ENCODE measurements at places on chromosomes 11 and 22.
A peak's percentile ranks its signal among the peaks of the same experiment; 100 is the strongest.

DNA sequence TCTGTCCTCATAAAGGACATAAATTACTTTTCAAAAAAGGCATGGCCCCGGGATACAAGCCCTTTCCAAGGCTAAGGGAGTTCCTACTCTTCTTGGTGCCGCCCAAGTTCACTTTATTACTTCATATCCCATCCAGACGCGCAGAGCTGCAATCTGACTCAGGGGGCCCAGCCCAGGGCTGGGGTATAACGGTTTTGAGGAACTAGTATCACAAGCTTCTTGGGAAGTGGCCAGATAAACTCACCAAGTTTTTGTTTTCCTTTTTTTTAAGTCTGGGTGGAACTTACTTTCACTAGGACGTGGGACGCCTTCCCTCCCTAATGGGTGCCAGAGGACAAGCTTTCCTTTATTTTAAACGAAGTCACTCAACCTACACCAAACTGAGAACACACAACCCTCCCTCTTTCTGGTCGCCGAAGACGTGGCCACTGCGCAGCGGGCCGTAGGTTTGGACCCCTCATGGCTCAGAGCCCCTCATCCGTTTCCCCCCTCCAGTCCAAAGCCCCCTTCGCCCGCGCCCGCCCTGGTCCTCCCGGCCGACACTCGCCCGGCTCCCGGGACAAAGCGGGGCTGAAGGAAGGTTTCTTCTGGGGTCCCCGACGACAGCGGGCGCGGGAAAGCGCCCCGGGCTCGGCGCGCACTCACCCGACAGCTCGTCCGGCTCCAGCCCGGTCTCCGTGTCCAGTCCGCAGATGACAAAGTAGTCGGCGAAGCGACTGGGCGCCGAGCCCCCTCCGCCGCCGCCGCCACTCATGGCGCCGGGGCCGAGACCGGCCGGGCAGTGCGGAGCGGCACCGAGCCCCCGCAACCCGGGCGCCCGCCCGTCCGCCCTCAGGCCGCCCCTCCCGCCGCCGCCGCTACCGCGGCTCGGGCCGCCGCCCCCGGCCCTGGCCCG is 587 bp downstream of the DENND5A start:
- DNase-seq, result peak; percentile 78

DNA sequence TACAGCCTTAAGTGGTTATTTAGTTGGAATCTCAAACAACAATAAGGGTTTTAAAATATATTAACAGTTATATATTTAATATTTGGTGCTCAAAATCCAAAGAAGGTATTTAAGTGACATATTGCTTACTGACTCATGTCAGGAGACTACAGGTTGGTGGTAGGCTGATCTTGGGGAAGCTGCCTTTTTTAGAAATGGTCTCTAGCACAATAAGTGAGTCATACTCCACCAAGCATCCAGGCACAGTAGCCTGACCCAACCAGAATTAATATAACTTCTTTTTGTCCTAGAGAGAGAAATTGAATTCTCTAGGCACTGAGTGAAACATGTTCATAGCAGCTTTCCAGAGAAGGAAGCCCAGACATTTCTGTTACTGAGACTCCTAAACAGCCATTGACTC is 868.5 kb upstream of the TENM4 start:
- no peak for DNase-seq

DNA sequence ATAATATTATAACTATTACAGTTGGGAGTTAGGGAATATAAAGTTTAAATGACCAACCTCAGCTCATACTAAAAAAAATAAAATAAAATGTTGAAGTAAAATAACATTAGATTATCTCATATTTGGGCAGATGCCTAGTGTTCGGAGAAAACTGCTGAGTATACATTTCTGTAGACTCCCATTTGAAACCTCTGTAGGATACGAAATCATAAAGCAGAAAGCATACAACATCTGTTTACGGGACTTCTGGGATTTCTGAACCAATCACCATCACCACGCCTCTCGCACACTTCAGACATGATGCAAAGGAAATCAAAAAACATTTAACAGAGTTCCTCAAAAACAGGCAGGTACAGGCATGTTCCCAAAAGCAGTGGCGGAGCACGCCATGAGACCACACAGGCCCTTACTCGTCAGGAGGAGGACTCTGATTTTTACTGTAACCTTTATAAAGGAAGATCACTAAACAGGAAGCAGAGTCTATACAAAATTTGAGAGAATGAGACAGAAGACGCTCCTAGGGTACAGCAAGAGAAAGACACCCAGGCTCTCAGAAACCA is 8.6 kb downstream of the ZNF195 start:
- DNase-seq, result no peak

DNA sequence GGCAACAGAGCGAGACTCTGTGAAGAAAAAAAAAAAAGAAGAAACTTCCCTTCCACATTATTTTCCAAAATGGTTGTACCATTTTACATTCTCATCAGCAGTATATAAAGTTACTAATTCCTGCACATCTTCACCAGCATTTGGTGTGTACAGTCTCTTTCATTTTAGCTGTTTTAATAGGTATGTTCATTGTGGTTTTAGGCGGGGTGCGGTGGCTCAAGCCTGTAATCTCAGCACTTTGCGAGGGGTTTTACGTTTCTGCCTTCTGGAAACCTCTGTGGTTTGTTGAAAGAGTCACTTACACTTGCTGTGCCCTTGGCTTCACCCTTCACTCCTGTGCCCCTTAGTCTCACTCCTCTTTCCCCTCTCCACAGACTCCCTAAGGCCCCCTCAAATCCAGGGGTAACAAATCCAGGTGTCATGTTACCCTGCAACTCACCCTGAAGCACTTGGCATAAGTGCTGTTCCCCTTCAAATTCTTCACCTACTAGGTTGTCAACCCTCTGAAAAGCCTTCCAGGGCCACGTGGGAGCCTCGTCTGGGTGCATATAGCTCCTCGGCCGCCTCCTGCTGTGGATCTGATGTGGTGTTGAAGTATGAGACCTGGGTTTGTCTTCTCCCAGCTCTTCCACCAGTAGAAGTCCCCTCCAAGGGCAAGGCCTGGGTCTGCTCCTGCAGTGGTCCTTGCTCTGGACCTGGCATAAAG is 20.8 kb downstream of the TOB2 start:
- DNase-seq, result no peak

- no peak for DNase-seq
Measured at GRCh38 chr11:104907521-104908185, 9.4 kb upstream of the CASP12 start.

GRCh38 chr11:12281571-12282478 is 95.5 kb upstream of the PARVA start:
- peak; percentile 78 for DNase-seq

- DNase-seq, result no peak
Measured at GRCh38 chr11:134369656-134370525, 38.1 kb downstream of the GLB1L2 start.

DNA sequence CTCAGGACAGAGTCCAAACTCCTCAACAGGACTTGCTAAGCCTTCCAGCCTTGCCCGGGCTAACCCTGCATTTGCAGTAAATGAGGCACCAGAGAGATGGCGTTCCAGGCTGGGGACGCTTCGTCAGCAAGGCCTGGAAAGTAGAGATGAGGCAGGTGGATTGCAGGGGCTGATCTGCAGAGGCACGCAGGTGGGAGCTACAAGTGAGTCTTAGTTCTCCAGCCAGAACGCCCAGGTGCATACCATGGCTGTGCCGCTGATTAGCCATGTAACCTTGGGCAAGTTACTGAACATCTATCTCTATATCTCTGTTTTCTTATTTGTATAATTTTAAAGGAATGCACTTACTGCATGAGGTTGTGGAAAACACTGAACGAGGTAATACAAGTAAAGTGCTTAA is 52.7 kb upstream of the BARX2 start:
- no peak for DNase-seq

DNA sequence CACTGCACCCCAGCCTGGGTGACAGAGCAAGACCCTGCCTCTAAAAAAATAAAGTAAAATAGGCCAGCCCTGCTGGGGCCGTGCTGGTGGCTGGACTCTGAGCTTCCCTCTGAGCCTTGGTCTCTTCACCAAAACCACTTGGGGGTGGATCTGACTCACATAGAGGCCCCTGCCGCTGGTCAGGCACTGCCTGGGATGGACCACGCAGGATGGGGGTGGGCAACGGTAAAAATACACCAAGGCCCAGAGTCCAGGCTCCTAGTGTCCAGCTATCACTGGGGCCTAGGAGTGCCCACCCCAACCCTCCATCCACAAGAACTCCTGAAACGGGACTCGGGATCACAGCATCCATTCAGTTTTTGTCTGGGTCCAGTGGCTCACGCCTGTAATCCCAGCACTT is 12.3 kb upstream of the UPK3A start:
- no peak for DNase-seq

- no peak for DNase-seq
Measured at GRCh38 chr11:21969841-21970240, 223.0 kb upstream of the ANO5 start.

GRCh38 chr11:99911116-99911515 is 776.0 kb upstream of the ARHGAP42 start:
- no peak for DNase-seq

- no peak for DNase-seq
Measured at GRCh38 chr11:17148536-17148935, 59.2 kb downstream of the PIK3C2A start.

DNA sequence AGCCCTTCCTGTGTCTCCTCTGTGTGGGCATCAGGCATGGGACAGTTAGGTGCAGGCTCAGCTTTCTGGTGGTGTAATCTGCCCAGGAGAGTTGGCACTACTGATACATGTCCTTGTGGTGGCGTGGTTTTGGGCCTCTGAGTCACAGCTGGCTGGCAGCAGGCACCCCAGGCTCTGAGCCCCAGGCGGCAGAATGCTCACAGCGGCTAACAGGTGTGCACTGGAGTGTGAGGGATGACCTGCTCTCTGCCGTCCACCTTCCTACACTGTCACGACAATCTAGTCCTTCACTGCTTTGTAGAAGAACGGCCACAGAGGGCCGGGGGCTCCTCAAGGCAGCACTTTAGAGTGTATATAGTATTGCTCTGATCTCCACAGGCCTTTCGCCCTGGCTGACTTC is 100.3 kb upstream of the PITPNB start:
- DNase-seq, result no peak

DNA sequence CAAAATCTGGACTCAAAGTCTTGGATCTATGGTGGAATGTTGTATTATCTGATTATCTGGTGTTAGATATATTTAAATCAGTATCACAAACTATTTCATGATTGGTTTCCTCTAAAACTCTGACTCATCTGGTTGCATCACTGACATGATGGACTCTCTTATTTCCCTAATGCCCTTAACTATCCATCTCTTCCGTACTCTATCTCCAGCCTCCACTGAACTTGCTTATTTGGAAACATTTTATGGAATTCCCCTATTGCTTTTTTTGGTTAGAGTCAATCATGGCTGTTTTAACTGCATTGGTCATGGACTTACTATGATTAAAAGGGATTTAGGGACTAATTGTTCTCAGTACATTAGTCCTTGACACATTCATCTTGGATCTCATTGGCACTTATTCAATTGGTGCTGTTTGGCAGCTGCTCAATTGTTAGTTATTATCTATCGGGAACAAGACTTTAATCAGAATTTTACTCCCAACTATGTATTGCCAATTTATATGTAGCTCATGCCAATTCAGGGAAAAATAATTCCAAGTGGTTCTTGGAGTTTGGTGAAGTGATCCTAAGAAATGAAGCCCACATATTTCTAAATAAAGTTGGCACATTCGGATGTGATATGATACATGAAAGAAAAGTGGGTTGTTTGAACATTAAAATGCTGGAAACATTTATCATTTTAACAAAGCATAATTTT is 942.0 kb upstream of the CCDC90B start:
- no peak for DNase-seq

DNA sequence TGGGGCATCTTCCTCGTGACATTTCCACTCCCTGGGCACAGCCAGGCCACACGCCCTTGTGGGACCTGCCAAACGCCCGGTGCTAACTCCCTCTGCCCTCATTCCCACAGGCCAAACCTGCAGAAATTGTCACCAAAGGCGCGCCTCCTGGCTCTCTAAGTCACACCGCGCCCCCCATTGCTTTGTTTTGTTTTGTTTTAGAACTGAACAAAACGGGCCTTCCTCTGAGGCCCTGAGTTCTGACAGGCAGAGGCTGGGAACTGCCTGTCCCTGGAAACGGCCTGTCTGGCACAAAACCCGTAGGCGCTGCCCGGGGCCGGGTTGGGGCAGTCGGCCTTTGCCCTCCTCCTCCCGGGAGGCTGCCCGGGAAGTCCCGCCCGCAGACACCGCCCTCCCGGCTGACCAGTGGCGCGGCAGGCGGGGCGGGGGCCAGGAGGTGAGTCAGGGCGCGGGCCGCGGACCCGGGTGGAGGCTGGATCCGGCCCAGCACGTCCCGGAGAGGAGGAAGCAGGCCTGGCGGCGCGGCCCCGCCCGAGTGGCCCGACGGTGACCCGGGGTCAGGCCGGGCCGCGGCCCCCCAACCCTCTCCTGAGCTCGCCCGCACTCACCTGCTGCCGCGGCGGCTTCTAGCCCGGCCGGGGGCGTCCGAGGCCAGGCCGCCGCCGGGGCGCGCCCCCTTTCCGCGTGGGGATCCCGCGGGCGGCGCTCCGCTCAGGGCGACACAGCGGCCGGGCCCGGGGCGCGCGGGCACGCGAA is 465 bp downstream of the SUN2 start:
- DNase-seq, result peak; percentile 95

GRCh38 chr11:108724974-108725689 is 60.3 kb downstream of the DDX10 start:
- DNase-seq, result no peak

DNA sequence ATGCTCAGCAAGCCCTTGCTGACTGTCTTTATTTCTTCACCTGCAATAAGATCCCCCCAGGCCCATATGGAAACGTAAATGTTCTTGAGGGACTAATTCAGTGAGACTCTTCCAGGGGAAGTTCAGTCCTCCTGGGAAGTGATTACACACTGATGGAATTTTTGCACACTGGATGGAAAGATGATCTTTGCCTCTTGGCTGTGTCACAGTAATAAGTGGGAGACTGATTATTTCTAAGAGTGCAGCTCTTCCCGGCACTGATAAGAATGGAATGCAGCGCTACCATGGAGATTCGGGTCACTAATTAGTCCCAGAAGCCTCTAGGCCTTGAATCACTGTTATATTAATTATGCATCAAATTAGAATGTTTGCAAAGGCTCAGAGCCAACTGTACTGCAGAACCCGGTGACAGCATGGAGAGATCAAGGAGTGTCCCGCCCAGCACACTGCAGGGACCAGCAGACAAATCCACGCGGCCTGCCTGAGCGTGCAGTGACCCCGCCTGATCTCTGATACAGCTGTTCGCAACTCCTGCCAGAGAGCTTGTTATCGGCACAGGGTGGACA is 178.3 kb downstream of the SNX19 start:
- DNase-seq, result peak; percentile 89

DNA sequence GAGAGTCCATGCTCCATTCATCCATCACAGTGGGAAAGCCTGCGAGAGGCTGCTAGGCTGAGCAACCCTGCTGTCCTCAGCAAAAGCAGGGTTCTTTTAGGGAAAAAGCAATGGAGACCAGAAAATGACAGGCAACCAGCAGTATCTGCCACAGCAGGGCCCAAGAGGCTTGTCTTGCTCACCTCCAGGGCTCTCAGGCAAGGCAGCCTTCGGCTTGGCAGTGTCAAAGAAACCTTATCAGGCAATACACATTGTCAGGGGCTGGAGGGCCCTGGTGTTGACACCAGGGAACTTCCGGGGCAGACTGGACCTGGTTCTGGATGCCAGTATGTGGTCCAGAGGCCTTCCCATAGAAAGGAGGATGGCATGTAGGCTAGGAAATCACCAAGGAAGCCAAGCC is 10.2 kb upstream of the TLCD5 start:
- DNase-seq, result no peak

GRCh38 chr22:39117585-39118191 is 20.6 kb downstream of the APOBEC3H start:
- no peak for DNase-seq
